ENCODE measurements at places on chromosomes 2 and 18.
A peak's percentile ranks its signal among the peaks of the same experiment; 100 is the strongest.

DNA sequence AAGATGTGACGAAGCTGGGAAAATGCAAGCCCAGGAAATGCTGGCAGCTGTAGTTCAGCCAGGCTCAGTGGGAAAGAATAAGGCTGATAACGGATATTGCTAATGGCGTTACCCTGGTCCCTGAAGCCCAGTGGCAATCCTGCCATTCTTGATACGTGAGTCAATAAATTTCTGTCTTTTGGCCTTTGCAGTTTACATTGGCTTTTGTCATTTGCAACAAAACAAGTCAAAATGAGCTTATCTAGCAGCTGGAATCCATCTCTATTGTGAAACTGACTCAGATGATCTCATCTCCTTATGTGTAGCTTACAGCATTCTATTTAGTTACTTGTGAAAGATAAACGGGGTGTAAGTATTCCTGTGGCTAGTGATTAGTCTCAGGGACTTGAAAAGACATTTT lies 43.8 kb downstream of the ARL6IP6 start:
- peak; percentile 27 for DNase-seq

DNA sequence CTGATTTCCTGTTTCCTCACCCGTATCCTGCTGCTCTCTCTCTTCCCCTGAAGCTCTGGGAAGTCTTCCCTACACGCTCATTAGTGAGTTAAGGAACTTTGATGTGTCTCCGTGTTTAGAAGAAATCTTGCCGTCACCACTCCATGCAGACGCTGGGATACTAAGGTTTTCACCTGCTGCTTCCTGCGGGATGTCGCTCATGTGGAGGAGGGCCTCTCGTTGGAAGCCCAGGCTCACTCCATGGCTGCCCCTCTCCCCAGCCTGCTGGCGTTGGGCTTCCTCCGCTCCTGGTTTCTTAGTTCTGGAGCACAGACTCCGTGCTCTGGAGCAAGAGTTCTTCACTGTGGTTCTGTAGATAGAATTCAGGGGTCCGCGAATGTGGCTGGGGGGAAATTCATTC lies 326.3 kb downstream of the GBX2 start:
- DNase-seq = no peak

DNA sequence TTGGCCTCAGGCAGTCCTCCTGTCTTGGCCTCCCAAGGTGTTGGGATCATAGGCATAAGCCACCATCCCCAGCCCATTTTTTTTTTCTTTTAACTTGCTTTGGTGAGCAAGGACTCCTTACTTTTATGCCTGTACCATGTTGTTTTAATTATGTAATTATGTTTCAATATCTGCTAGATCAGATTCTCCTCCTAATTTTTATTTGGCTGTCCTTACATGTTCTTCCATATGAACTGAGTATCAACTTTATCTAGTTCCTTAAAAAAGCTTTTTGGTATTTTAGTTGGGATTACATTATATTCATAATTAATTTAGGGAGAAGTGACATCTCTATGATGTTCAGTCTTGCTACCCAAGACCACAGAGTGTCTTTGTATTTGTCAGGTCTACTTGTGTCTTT lies 16.3 kb downstream of the GPN1 start:
- no peak for DNase-seq

DNA sequence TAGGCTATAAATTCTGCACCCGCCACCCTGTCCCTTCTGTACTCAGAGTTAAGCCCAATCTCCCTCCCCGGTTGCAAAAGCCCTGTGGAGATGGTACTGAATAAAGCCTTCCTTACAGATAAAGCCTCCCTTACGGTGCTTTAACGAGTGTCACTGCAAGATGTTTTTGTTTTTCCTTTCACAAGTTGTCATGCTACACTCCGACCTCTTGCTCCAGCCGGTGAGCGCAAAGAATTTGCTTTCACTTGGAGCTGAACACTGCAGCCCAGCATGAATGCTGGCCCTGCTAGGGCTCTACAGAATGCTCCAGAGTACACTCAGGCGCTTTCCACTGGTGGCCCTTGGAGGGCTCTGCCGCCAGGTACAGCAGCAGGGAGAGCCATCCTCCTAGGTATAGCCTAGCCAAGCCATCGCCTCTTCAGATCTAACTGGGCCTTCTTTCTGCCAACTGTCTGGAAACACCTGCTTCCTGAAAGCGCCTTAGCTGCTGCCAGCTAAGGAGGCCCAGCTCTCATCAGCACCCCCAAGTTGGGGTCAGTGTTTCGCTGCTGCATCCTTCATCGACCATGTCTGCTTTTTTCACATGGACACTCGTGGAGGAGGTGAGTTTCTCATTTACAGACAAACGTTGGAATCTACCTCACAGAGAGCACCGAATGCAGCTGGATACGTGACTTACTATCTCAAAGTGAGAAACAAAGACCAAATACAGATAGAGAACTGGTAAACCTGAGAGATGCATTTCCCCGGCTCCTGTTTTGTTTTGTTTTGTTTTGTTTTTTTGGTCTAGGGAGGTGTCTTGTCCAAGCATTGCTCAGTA lies 13.4 kb upstream of the CREG2 start:
- DNase-seq = no peak

GRCh38 chr2:68193144-68193543 lies 35.5 kb downstream of the PNO1 start:
- DNase-seq = no peak

GRCh38 chr2:72794572-72794971 lies 31.3 kb downstream of the EXOC6B start:
- DNase-seq = no peak

- DNase-seq = no peak
Measured at GRCh38 chr2:124875627-124876244, 850.6 kb downstream of the CNTNAP5 start.

DNA sequence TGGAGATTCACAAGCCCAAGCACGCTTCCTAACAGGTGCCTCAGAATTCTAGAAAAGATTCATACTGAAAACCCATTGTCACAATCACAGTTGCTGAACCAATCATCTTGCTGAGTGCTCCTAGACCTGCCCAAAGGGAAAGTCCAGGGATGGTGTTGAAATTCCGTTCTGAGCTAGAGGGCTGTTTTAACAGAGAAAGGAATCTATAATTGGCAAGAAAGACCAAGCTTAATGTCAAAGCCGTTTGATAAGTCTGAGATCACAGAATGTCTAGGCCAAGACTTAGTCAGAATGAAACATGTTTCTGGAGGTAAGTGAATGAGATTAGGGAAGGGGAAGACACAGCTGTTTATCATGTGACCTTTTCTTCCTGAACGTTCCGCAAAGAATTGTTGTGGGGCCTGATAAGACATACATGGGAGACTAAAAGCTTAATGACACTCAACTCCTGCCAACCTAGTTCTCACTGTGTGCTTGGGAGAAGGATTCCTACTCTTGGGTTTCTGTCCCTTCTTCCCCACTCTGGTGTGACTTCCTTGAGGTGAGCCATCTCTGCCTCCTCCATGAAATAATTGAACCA lies 27.5 kb downstream of the PMAIP1 start:
- no peak for DNase-seq

DNA sequence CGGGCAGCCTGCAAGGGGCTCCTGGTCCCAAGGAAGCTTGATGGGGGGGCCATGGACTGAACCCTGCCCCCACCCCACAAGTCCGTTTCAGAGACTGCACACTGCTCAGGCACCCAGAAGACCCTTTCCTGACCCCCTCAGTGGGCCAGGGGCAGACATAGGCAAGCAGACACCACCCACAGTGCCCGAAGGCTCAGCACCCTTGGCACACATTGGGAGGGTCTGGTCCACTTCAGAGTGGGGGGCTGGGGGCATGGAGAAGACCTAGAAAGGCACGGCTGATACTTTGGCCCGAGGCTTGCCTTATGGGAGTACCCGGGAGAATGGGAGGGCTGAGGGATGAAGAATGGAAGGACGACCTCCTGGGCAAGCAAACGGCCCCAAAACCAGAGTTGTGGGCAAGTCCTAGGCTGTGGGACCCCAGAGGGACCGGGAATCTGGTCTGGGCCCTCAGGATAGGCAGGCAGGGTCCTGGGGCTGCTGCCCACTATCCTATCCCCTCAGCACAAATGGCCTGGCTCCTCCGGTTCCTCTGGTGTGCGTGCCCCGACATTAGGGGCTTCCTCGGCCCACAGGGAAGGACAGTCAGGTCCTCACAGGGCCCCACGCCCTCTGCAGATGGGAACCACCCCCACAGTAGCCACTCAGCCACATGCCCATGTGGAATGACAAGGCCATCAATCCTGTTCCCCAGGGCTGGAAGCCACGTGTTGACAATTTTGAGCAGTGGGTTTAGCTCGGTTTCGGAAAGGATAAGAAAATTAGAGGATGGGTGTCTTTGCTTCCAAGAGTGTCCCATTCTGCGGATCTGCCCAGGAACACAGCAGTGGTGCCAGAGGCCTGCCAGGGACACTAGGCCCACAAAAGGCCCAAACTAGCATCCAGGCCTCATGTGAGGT lies 15.0 kb upstream of the GPC1 start:
- DNase-seq = no peak

GRCh38 chr2:20609349-20609994 lies 41.4 kb downstream of the HS1BP3 start:
- DNase-seq = peak; percentile 64

DNA sequence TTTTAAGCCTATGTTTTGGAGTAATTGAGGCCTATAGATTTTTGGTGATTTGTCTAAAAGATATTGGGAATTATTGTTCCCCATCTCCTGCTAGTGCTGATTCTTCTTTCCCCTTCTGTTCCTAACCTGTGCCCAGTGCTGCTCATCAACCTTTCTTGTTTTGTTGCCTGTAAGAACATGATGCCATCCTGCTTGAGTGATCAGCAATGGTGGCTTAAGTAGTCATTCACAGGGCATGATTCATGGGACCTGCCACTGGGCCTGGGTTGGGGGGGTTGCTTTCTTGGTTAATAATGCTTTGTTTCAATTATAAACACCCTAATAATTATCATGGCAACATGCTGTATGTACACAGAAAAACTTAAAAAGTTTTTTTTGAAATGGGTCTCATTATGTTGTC lies 562.9 kb upstream of the SETBP1 start:
- DNase-seq = no peak

DNA sequence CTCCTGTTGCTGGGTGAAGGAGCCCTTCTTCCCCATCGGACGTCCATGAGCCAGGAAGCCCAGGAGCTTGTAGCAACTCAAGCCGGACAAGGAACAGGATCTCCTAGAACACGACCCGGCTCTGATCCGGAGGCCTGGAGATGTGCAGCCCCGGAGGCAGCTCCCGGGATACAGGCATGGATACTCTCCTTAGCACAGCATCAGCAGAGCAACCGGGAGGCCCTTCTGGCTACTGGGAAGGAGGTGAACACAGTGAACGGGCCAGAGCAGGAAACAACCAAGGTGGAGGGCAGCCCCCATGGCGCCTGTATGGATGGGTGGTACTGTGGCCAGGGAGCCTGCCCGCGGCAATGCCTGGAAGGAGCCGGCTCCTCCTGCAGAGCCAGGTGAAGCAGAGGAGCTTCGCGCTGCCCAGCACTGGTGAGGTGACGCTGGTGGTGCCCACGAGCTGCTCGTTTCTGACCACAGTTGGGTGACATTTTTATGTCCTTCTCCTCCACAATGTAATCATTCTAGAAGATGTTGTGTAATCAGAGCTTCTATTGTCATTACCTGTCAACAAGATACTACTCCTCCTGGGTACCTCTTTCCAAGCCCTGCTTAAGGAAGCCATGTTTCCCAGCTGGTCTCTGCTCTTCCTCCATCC lies 94.3 kb downstream of the TWIST2 start:
- DNase-seq = no peak

- no peak for DNase-seq
Measured at GRCh38 chr18:9401176-9401575, 66.6 kb downstream of the TWSG1 start.

DNA sequence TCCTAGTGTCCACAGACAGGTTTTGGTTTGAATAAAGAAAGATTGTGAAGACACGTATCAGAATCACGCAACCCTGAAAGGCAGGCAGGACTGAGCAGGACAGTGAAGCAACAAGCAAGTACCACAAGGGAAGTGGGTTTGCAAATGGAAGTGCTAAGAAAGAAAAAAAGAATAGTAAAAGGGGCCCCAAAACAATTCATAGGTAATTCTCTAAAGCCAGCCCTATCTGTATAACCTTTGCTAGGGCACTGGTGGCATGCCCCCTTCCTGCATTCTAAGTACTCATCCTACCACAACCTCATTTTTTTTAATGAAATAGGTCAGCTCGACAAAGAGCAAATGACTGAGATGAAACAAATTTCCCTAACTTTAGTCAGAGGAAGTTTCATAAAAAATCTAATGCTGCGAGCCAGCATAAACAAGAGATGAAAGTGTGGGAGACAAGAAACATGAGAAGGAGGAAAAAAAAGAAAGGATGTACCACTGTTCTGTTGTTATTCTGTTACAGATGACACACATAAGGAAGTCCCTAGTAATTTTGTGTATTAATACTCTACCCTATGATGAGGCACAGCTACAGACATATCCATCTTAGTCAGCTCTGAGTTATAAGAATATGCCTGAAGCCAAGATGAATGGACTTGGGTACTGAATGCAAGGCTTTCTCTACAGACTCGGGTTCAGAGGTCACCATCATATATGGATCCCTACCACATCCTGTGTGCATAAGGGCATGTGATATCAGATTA lies 32.2 kb downstream of the IKZF2 start:
- peak; percentile 82 for DNase-seq

DNA sequence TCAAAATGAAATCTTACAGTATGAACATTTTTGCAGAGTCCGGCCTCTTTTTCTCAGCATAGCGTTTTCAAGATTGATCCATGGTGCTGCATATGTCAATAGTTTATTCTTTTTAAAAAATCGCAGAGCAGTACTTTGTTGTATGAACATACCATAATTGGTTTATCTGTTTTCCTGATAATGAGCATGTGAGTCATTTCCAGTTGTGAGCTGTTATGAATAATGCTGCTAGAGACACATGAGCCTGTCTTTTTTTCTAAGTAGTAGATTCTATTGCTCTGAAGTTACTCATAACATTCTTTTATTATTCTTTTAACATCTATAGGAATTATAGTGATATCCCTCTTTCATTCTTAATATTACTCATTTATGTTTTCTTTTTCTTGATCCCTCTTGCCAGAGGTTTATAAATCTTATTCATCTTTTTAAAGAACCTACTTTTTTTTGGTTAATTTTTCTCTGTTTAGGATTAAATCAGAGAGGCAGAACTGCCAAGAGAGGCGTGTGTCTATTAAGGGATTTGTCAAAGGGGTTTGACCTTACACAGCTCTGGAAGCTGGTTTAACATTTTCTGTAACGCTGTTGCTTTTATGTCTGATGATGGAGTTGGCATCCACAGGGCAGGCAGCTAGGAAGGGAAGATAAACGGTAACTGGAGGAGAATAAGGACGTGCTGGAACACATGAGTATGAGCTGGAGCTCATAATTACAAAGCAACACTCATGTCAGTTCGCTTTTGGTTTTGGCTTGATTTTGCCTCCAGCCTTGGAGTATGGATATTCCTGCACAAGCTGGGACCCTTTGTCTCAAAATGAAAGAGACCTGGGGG lies 47.4 kb downstream of the MGAT5 start:
- no peak for DNase-seq
